ENCODE measurements at places on chromosomes 5 and 9.

- DNase-seq: no peak
These were observed 169.0 kb downstream of the DOCK2 start for GRCh38 chr5:169805937-169806700.

- DNase-seq: no peak
These were observed 562.4 kb upstream of the CLINT1 start for GRCh38 chr5:158421319-158421718.

GRCh38 chr5:178291969-178292825 lies 59.6 kb upstream of the PHYKPL start:
- DNase-seq: no peak

DNA sequence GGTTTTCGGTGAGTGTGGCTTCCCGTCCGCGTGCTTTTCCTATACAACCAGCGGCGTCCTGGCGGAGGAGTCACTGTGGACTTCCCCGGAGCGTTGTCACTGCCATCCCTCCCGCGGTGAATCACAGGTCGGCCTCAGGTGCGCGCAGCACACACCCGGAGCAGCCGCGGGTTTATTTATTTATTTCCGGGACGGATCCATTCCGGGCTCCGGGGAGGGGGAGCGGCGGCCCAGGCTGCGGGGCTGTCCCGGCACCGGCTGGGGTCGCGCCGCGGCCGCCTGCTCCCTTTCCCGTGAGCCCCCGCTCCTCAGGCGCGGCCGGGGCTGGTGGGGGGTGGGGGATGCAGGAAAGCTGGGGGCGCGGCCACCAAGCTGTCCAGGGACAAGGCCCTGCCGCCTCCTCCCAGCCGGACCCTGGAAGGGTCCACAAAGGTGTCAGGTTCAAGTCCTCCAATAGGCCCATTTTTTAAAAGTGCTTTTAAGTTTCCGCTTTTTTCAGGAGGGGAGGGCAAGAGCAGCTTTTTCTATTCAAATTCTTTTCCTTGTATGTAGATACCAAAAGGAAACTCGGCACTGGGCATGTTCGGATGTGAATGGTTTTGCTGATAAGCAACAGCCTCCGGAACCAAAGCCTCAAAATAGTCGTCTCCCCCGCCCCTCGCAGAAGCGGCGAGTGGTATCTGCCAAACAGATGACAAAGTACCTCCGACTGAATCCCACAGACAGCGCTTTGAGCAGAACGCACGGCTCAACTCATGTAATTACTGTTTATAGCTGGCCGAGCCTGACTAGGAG lies 192.5 kb downstream of the CD180 start:
- DNase-seq: no peak

GRCh38 chr9:91897201-91897600 lies 52.8 kb downstream of the ROR2 start:
- DNase-seq: no peak

GRCh38 chr5:85311536-85311935 lies 926.9 kb upstream of the EDIL3 start:
- no peak for DNase-seq

All from GM04503 (cell line).